ENCODE measurements at places on chromosomes 5 and 9.

GRCh38 chr9:37413311-37413710 is 9.2 kb upstream of the GRHPR start:
- DNase-seq: no peak

DNA sequence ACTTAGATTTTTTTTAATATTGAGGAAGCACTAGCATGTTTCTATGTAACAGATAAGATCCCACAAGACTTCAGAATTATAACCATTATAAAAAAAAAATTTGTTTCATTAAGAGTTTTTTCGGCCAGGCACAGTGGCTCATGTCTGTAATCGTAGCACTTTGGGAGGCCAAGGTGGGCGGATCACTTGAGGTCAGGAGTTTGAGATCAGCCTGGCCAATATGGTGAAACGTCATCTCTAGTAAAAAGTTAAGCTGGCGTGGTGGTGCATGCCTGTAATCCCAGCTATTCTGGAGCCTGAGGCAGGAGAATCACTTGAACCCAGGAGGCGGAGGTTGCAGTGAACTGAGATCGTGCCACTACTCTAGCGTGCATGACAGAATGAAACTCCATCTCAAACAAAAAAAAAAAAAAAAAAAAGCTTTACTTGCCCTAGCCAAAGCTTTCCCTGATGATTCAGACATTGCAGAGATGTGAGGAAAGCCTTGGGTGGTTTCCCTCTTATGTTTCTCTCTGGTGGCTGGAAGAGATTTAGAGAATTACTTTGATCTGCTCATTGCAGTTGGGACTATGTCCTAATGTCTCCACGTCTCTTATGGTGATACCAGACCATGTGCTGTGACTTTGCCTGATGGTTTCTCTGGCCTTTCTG is 65.4 kb downstream of the EGFLAM start:
- DNase-seq: no peak

DNA sequence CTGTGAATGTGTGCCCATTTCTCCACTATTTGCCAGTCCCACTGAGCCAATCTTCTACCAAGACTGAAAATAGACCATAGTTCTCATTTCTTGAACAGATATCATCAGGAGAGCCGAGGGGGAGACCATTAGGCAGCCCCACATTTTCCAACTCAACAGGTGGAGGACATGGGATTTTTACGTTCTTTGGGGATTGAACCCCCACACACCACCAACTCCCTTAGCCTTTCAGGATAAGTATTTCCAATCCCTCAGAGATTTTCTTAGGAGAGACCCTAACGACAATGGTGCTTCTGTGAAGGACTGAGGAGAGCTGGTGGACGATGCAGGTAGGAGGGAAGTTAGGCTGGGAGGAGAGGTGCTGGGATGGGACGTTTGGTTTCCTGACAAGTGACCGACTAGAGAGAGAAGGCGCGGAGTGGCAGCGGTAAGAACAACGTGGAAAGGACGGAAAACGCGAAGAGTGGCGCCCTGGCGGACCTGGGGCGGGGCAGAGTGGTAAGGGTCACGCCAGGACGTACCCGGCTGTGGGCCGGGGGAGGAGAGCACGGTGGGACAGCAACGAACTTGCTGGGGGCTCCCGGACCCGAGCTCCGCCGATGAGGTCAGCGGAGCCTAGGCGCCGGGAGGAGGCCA is 681 bp upstream of the CHSY3 start:
- DNase-seq: no peak

- no peak for DNase-seq
Observed at GRCh38 chr9:136052472-136052880, 42.6 kb downstream of the NACC2 start.

DNA sequence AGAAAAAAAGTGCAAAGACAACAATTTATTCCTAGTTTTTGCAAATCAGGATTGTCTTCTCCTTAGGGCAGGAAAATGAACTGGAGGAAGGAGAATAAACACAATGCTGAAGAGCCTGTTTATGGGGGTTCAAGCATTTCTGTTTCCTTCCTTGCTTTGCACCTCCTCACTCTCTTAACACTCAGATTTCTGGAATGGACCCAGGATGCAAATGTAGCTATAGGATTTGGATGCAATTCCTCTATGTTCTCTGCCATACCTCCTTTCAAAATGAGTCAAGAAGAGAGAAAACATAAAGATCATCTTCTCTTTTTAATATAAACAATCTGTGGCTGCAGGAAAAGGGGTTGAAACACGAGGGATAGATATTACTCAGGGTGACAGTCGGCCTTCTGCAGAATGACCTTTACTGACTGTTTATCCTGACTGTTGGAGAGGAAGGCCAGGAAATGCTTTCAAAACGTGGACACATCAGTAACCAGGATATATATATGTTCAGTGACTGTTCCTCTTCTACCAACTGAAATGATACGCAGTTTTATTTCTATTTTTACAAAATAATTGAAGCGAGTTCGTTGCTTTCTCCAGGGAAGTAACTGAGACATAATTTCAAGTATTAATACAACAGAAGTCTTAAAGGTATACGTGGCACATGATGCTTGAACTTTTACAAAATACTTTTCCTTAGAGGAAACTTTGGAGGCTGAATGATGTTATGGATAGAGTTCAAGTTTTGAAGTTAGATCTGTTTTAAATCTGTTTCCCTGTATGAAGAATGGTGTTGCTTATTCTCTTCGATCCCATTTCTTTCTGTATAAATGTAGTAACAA is 44.4 kb downstream of the ACTBL2 start:
- DNase-seq: no peak

GRCh38 chr9:117734082-117734481 is 29.9 kb downstream of the TLR4 start:
- no peak for DNase-seq

- no peak for DNase-seq
Observed at GRCh38 chr9:72022841-72023240, 37.6 kb downstream of the C9orf57 start.

DNA sequence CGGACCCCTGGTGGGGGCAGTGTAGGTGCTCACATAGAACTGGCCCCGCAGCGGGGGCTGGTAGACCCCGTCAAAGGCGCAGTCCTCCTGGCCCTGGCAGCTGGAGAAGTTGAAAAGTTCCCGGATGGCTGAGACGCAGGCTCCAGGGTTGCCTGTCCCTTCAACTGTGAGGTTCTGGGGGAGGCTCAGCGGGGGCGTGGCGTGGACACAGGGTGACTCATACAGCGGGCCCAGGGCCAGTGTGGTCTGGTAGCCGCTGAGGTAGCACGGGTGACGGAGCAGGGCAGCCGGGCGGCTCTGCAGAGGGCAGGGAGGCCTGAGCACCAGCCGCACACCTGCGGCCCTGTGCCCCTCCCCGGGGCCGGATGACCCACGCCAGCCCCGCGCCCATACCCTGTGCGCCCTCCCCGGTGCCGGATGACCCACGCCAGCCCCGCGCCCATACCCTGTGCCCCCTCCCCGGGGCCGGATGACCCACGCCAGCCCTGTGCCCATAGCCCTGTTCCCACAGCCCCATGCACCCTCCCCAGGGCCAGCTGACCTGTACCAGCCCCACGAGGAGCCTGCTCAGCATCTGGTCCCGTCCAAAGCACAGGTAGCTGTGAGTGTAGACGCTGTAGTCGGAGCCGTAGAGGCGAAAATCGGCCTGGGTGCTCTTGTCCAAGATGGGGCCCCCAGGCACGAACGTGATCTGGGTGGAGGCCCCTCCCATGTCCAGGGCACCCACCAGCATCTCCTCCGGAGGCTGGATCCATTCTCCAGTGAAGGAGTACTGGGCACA is 5.0 kb downstream of the ENTPD8 start:
- no peak for DNase-seq

- DNase-seq: peak; percentile 7
Observed at GRCh38 chr5:55763746-55764420, 26.0 kb downstream of the DDX4 start.

DNA sequence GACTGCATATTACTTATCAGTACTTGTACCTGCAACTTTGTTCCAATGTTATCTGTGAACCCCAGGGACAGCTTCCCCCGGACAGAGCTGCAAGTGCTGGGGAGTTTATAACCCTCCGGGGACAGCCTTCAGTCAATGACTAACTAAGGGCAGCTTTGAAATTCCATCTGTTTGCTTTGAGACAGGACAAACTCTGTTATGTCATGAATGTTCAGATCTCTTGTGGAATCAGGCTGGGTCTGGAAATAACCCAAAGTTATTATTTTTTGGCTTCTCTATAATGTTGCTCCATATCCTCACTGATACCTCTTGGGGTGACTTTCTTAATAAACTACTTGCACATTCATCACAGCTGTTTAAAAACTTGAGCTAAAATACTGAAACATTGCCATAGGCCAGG is 617.5 kb upstream of the TLE4 start:
- no peak for DNase-seq

DNA sequence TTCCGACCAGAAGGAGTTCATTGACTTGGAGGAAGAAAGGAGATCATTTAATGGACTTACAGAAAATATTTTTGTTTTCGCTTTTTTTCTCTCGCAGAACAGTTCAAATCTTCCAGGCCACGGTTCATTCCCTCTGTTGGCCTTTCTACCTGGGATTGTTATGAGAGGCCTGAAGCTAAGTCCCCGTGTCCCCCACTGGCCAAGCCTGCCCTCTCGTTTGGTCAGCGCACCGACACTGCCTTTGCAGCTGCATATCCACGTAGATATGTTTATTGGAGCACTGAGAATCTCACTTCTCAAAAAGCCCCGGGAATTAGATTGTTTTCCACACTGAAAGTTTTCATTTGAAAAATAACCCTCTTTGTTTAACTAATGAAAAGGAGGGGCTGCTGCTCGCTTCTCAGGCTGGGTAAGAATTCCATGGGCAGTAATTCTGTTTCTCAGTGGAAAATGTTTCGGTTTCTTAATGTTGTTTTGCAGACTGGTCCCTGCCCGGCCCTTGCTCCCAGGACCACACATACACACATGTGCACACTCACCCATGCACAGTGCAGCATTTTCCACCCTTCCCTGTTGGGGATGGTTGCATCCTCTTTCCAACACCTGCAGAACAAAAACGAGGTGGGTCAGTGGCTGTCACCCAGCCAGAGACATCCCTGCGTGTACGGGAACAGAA is 655.7 kb downstream of the BNC2 start:
- DNase-seq: no peak

DNA sequence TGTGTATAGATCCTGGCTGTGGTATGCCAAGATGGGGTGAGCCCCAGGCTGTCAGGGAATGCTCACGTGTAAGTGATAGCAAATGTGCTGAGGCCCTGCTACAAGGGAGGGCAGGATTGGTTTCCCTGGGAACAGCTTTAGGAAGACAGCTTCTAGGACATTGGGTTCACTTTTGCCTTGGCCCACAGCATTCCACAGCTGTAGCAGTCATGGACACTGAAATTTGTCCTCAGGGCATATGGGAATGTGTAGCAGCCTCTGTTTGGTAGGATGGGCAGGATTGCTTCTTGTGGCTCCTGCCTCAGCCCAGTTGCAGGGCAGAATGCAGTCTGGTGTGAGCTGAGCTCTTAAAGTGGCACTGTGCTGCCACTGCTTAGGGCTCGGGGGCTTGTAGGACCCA is 1061.7 kb upstream of the WWC1 start:
- no peak for DNase-seq

- peak; percentile 76 for DNase-seq
Observed at GRCh38 chr9:122099271-122099869, 6.3 kb upstream of the TTLL11 start.

- DNase-seq: no peak
Observed at GRCh38 chr5:142784401-142784955, 14.3 kb downstream of the ARHGAP26 start.

DNA sequence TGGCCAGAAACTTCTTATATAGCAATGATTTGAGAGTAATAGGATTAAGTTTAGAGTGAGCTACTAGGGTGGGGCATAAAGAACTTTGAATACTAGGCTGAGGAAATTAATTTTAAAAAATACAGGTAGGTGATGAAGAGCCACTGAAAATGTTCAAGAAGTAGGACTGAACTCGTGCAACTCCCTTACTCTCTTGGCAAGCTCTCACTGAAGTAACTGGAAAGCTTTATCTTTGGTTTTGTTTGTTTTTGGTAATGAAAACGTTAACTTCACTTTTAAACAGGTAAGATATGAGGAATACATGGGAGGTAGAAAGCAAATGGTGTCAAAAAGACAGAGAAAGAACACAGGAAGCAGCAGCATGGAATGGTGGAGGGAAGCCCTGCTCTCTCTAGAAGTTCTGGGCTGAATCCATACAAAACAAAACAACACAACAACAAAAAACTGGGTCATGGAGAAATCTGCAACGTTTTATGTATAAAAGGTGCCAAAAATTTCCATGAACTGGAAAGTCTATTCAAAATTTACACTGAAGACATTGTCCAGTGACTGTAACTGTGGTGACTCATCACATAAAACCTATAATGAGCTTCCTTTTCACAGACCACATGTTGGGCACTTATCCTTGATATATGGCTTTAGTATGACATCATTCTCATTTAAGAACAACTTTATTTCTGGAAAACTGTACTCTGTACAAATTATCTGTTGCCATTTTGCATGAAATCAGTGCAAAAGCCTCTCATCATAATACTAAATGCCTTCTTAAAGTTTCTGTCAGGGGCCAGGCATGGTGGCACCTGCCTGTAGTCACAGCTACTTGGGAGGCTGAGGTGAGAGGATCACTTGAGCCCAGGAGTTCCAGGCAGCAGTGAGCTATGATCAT is 91.2 kb upstream of the CHD1 start:
- no peak for DNase-seq

- no peak for DNase-seq
Observed at GRCh38 chr9:75891771-75892215, 1.3 kb downstream of the PCSK5 start.

DNA sequence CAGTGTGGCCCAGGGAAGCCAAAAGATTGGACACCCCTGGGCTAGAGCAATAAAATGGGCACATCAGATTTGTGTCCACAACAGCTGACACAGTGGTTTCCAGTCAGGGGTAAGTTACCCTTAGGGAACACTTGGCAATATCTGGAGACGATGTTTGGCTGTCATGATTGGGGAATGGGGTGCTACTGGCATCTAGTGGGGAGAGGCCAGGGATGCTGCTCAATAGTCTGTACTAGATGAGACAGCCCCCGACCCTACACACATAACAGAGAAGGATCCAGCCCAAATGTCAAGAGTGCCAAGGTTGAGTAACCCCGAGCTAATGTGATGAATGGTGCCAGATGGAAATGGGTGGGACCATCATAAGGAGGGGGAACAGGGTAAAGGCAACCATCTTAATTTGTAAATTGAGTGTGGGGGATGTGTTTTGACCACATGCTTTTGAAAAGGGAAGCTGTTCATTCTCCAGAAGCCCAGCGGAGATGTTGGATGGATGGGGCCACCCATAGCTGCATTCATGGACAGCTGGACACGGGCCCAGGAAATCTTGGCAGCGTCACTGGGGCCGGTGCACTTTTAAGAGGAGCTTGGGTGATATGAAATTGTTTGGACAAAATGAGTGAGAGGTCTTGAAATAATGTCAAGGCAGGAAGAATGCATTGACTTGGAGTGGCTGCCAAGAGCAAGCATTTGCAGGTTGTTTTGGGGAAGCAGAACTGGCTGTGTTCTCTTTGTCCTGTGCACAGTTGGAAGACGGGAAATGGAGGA is 33.4 kb downstream of the SYK start:
- DNase-seq: no peak

Data from CD4-positive, alpha-beta T cell treated with Interleukin-15 for 4 hours (primary cell).